ENCODE measurements at places on chromosomes 11 and 22. TPM values are rescaled to one million over a fixed set of nuclear protein-coding genes. Genes with fewer than 3 reads are reported as not detected.

DNA sequence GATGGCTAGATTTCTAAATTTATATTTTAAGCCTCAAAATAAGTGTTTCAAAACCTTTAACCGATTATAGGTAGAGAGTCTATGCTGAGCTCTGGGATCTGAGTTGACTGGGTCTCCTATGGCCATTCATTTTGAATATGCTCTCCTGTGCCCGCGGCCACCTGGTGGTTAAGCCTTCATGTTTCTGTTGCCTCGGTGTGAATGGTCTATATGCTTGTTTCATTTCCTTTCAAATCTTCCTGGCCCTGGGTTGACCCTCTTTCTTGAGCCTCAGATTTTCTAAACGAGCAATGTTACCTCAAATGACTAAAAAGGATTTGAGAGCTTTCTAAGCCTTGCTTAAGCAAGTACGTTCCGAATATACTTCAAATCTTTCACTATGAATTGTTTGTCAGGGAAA is 789.4 kb upstream of the KIRREL3 start:
- no peak for DNase-seq

DNA sequence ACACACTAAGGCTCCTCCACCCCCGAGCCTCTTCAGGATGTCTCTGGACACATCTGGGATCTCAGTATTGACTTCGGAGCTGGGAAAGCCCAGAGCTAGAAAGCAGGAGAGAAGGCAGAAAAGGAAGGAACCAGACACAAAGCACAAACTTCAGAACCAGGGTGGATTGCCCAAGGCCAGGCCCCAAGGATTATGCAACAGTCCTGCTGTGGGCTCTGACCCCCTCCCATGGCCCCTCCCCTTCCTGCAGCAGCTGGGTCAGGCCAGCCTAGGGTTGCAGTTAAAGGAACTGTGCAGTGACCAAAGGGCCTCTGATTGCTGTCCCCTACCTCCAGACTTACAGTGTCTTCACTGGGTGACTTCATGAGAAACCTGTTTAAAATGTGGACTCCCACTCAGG is 5.3 kb downstream of the KCNE3 start:
- no peak for DNase-seq

DNA sequence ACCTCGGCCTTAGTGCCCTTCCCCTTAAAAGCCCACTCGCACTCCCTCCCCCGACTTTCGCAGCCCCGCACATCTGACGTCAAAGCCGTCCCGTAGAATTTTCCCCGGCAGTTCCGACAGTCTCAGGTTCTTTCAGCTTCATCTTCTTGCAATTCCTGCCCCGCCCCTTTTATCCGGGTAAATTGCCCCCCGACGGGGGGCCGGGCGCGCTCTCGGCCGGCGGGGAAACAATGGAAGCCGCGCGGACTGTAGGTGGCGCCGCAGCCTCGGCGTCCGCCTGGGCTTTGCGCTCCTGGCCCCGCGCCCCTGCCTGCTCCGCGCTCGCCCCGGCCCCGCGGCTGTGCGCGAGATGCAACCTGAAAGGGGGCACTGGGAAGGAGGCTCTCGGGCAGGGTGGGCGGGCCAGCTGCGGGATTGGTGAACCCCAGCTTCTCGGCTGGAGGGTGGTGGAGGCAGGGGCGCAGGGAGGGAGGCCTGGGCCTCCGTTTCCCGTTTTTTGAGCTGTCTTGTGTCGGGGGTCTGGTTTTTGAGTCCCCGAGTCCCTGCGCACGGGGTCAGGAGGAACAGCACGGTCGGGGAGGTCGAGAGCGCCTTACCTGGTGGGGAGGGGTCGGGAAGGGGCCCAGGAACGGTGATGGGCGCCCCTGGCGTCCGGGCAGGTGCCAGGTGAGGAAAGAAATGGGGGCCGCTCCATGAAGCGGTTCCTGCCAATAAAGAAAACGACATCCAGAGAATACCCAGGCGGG is 859 bp upstream of the FGF19 start:
- DNase-seq: no peak

DNA sequence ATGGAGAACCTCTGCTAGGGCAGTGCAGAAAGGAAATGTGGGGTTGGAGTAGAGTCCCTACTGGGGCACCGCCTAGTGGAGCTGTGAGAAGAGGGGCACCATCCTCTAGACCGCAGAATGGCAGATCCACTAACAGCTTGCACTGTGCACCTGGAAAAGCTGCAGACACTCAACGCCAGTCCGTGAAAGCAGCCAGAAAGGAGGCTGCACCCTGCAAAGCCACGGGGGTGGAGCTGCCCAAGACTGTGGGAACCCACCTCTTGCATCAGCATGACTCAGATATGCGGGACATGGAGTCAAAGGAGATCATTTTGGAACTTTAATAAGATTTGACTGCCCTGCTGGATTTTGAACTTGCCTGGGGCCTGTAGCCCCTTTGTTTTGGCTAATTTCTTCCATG is 8.7 kb downstream of the TSKU start:
- DNase-seq: no peak

The GGTLC2 gene
- total RNA-seq: not detected

DNA sequence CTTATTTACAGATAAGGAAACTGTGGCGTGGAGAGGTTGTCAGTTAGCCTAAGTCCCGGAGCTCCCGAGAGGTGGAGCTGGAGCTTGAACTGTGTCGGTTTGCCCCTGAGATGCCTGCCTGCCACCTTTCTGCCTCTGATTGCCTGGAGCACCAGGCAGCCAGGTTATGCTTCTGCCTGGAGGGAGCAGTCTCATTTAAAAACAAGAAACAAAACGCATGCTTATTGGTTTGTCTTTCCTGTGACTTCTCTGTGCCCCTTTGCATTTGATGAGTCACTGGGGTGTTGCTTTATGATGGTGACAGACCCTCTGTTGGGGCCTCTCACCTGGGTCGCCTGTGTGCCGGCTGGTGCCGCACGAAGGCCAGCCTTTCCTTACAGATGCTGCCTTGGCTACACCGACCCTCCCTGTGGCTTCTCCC is 12.2 kb downstream of the AP2A2 start:
- no peak for DNase-seq

- no peak for DNase-seq
Observed at GRCh38 chr11:119717839-119718534, 11.0 kb downstream of the NECTIN1 start.
